ENCODE measurements at places on chromosomes 13 and 19.

DNA sequence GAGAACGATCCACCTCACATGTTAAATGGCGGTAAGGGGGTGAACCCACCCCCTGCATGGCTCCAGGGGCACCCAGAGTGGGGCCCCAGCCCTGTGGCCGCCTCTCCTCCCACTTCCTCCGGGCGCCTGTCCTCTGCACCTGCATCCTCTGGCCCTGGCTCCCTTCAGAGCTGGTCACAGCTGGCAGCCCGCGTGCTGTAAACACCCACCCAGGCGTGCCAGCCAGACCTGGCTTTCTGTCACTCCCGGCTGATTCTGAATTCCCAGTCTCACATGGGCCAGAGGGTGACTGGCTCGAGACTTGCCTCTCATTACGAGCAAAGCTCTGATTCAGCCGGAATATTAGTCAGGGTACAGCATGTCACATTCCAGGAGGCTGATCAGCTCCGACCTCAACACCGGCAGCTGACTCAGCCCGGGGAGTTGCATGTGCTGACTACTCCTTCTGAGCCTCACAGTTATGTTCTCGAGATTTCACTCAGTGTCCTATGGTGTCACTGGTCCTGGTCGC, 75.1 kb downstream of the GNG7 start:
- peak; percentile 36 for DNase-seq

- DNase-seq: no peak
These were observed 50.8 kb downstream of the GPALPP1 start for GRCh38 chr13:45040173-45040572.

- DNase-seq: no peak
These were observed 16.2 kb downstream of the CARS2 start for GRCh38 chr13:110689711-110690110.

DNA sequence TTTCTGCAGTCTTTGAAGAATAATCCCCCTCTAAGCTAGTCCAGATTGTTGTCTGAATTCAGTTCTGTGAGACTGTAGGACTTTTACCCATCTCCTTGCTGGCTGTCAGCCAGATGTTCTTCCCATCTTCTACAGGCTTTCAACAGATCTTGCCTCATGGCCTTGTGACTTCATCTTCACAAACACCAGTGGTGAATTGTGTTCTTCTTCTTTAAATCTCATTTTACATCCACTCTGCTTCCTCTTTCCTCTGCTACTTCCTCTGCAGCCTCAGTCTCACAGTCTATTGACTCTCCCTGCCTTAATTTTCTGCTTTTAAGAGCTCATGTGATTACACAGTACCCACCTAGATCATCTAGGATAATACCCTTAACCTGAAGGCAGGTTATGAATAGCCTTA, 859.0 kb upstream of the SLITRK1 start:
- DNase-seq: no peak

DNA sequence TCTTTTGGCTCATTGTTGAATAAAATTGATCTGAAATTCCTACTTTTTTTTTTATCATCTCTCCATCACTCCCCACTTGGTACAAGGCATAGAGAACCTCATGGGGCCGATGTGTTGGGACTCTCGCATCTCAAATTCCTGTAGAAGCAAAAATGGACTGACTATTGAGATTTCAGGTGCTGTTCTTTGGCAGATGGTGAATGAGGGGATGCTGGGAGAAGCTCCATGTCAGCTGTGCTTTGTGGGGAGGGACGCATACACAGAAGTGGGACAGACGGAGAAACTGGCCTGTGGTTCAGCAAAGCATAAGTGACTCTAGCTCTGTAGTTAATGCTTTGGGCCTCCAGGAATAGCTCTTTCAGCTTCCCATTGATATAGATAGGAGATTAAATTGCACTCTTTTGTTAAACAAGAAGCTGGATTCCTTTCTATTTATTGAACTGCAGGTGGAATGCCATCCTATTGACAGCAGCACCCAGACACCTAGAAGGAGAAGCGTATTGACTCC, 194.5 kb upstream of the RNF113B start:
- DNase-seq: no peak

GRCh38 chr13:37288057-37288720, 182.7 kb upstream of the CSNK1A1L start:
- no peak for DNase-seq

DNA sequence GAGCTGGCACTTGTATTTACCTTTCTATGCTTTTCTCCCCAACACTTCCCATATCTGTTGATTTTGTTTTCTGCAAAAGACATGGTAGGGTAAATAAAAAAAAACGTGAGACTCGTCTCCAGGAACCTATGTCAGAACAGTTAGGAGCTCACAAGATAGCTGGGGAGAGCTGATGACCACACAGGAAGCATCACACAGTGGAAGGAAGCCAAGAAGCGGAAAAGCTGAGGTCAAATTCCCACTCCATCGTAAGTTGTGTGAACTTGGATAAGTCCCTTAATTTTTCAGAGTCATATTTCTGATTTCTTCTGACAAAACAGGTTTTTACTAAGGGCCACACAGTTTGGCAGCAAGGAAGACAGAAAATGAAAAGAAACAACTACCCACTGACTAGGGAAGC, 199.6 kb downstream of the KLF5 start:
- no peak for DNase-seq

- DNase-seq: no peak
These were observed 1367.2 kb downstream of the EFNB2 start for GRCh38 chr13:105168295-105168694.

DNA sequence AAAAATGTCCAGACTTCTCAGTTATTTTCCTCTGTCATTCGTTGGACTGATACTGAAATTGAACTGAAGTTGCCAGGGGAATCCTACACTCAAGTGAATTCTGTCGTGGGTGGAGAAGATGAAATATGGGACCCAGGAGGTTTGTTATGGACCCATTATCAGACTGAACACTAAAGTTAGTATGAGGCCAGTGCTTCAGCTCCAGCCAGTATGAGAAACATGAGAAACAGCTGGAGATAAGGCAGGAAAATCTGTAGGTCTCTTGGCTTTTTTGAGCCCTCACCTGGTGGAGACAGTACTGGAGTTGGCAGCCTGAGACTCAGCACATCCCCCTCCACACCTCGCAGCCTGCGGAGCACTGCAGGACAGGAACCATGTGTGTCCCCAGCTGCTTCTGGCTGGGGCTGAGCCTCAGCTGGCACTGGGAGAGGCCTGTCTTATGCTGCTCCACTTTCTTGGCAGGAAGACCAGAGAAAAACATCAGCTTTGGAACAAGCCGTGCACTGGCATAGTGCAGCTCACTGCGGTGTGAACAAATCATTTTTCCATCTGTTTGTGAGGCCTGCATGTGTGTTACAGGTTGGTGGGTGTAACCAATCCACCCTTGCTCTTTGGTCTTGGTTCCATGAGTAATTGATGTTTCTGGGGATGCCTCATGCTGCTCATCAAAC, 641.0 kb downstream of the FGF9 start:
- no peak for DNase-seq

GRCh38 chr13:49240017-49240416, 7.7 kb upstream of the CDADC1 start:
- DNase-seq: no peak

DNA sequence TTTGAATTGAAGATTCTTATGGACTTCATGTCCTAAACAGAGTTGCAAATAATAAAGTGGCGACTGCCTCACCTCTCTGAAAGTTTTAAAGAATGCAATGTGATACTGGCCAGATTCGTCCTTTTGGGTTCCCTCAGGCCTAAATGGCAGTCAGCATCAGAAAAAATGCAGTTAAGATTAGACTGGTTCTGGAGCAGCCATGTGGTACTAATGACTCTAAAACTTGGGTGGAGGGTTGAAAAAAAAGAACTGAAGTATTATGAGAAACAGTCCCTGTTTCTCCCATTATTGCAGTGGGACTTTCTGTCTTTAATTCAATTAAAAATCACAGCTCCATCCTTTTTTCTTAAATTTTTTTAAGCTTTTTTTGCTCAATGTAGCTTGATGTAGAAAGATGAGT, 37.3 kb downstream of the WDFY2 start:
- no peak for DNase-seq

- no peak for DNase-seq
These were observed 207.0 kb upstream of the ZNF507 start for GRCh38 chr19:32138416-32138815.

DNA sequence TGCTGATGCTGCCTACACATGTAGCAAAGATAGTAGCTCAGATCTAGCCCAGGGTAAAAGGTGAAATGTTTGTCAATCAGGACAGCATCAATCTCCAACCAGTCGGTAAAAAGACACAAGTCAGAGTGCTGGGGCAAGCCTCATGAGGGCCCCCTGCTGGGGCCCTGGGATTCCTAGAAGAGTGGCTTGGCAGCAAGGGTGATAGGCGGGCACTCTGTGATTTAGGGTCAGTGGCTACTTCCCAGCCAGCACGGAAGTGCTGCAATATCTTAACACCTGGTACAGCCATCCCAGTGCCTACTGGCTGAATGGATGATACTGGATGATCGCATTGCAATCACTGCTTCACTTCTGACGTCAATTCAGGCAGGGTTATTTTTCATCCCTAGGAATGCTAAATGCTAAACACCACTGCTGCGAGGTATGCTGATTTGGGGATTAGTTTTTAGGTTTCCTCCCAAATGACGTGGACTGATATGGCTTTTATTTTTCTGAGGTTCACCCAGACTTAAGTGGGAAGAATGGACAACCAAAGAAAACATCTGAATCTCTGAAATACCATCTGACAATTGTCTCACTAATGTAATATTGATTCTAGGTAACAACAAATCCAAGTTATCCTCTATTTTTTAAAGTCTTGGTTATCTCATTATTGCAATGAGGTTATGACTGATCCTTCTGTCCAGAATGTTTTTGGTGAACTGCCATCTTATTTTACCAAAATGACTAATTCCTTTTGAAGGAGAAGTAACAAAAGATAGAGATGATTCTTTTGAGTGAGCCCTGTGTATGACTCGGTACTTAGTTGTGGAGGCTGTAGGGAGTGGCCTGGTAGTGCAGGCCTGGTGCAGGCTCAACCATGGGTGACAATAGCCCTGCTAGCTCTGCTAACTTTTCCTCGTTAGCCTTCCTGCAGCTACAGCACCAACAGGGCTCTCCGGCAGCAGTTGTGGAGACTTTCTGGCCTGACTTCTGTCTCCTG, 432.5 kb downstream of the FGF9 start:
- no peak for DNase-seq

GRCh38 chr13:98892821-98893220, 85.0 kb downstream of the DOCK9 start:
- DNase-seq: no peak

GRCh38 chr19:3653865-3654513, 27.4 kb upstream of the CACTIN start:
- no peak for DNase-seq

- no peak for DNase-seq
These were observed 506.2 kb downstream of the GPC5 start for GRCh38 chr13:91904597-91904996.

DNA sequence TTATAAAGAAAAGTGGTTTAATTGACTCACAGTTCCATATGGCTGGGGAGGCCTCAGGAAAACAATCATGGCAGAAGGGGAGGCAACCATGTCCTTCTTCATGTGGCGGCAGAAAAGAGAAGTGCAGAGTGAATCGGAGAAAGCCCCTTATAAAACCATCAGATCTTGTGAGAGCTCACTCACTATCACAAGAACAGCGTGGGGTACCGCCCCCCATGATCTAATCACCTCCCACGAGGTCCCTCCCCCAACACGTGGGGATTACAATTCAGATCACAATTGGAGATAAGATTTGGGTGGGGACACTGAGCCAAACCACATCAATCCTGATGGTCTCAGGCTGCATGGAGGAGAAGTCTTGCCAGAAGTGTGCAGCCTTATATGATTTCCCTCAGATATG, 26.0 kb downstream of the TM9SF2 start:
- DNase-seq: no peak

- peak; percentile 45 for DNase-seq
These were observed 130.0 kb downstream of the SIPA1L3 start for GRCh38 chr19:38036707-38037611.

- no peak for DNase-seq
These were observed 47.0 kb downstream of the SERP2 start for GRCh38 chr13:44420376-44421220.

GRCh38 chr19:8592231-8593009, 15.2 kb upstream of the MYO1F start:
- no peak for DNase-seq

DNA sequence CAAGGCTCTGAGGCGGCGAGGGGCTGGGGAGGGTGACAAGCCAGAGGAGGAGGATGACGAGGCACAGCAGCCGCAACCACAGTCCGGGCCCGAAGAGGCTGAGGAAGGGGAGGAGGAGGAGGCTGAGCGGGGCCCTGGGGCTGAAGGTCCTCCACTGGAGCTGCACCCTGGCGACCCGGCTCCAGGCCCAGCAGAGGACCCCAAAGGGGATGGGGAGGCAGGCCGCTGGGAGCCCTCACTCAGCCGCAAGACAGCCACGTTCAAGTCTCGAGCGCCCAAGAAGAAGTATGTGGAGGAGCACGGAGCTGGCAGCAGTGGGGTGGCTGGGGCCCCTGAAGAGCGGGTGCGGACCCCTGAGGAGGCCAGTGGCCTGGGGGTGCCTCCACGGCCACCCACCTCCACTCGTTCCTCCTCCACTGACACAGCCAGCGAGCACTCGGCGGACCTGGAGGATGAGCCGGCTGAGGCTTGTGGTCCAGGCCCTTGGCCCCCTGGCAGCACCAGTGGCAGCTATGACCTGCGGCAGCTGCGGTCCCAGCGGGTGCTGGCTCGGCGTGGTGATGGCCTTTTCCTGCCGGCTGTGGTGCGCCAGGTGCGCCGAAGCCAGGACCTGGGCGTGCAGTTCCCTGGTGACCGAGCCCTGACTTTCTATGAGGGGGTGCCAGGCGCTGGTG, 2.9 kb downstream of the CIC start:
- DNase-seq: no peak

DNA sequence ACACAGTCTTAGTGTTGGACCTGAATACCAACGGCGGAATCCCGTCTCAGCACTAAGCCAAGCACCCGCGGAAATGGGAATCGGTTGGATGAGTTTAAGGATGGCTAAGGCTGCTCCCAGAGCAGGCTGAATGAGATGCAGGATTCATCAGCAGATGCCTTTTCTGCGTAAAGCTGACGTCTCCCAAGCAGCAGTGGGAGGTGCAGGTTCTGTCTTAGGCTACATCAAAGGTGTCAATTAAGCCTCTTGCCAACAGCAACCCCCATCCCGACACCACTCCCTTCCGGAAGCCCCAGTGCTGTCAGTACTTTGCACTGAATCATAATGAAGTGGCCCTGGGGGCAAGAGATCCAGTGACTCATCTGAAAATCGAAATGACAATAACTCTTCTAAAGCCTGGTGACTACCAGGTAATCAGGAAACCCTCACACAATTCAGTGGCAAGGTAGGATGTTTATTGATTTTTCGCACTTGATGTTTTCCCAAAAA, 275.6 kb downstream of the DCLK1 start:
- no peak for DNase-seq
